Type B pancreatic cell (in vitro differentiated cells): ENCODE measurements at places on chromosomes 12 and 14.
A peak's percentile ranks its signal among the peaks of the same experiment; 100 is the strongest.

- DNase-seq, result no peak
Measured at GRCh38 chr14:47103771-47104170, 452.2 kb upstream of the RPL10L start.

- no peak for DNase-seq
Measured at GRCh38 chr14:102020058-102020971, 55.9 kb downstream of the DYNC1H1 start.

DNA sequence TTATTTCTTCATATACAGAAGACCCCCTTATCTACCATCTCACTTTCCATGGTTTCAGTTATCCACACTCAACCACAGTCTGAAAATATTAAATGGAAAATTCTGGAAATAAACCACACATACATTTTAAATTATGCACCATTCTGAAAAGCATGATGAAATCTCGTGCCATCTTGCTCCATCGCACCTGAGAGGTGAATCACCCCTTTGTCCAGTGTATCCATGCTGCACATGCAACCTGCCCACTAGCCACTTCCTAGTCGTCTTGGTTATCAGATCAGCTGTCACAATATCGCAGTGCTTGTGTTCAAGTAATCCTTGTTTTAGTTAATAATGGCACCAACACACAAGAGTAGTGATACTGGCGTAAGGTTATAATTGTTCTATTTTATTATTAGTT, 145.7 kb downstream of the C12orf42 start:
- DNase-seq, result no peak

- DNase-seq, result no peak
Measured at GRCh38 chr14:65294816-65295215, 117.7 kb upstream of the FUT8 start.

- DNase-seq, result no peak
Measured at GRCh38 chr12:124323771-124324530, 29.1 kb downstream of the RFLNA start.

DNA sequence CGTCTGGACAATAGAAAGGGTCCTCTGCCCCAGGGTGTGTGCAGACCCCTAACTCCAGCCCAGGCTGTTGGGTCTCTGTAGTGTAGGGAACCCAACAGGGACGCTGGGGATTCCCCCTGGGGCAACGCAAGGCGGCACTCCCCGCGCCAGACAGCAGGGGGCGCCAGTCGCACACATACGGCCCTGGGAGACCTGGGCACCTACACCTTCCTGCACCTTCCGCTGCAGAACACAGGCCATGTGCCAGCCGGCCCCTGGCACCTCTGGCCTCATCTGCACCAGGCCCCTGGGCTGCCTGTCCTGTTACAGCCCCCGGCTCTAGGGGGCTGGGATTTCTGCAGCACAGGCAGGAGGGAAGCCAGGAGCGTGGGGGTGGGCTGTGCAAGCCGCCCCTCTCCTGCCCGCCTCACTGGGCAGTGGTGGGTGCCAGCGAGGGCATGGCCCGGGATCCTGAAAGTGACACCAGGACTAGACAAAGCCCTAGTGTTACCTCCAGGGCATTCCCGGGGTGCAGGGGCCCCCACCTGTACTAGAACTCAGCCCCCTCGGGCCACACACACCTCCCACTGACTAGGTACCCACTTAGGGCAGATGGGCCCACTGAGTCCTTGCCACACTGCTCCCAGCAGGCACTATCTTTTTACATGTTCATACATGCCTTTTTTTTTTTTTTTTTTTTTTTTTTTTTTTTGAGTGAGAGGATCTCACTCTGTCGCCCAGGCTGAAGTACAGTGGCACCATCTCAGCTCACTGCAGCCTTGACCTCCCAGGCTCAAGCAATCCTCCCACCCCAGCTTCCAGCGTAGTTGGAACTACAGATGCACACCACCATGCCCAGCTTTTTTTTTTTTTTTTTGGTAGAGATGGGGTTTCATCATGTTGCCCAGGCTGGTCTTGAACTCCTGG, 37.5 kb downstream of the CCNK start:
- peak; percentile 86 for DNase-seq

GRCh38 chr14:95496111-95496681, 20.3 kb downstream of the SYNE3 start:
- DNase-seq, result no peak

- no peak for DNase-seq
Measured at GRCh38 chr14:26379951-26380350, 217.9 kb downstream of the NOVA1 start.

DNA sequence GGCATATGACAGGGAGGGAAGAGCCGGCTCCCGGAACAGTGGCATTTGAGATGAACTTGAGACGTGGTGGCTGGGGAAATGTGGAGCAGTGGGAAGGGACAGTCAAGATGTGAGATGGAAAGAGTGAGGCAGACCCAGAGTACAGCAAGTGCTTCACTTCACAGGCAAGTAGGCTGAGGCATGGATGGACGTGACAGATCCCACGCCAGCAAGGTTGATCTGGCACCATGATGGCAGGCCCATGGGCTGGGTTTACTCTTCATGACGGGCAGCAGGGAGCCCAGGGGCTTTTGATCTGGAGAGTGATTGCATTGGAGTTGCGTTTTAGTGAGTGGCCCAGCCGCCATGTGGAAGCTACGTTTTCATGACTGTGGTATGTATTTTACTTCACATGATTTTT, 17.9 kb upstream of the EML1 start:
- no peak for DNase-seq

- DNase-seq, result no peak
Measured at GRCh38 chr12:99027461-99027860, 382.4 kb downstream of the APAF1 start.

DNA sequence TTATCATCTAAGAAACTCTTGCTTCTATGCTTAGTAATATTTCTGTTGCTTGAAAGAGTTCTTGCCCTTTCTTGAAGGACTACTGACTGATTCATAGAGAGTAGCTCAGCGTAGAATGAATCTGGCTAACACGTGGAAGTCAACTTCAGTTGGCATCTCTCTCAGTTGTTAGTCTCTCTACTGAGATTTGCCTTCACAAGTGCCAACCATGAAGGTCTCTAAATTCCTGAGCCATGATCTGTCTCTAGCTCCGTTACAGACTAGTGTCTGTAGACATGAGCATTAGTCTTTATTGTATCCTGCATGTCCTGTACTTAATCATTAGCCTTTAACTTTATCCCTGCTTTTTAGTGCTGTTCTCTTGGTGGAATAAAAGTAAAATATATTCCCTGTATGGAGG, 19.1 kb upstream of the ALX1 start:
- no peak for DNase-seq

- DNase-seq, result no peak
Measured at GRCh38 chr12:57118711-57119271, 7.6 kb upstream of the STAT6 start.

DNA sequence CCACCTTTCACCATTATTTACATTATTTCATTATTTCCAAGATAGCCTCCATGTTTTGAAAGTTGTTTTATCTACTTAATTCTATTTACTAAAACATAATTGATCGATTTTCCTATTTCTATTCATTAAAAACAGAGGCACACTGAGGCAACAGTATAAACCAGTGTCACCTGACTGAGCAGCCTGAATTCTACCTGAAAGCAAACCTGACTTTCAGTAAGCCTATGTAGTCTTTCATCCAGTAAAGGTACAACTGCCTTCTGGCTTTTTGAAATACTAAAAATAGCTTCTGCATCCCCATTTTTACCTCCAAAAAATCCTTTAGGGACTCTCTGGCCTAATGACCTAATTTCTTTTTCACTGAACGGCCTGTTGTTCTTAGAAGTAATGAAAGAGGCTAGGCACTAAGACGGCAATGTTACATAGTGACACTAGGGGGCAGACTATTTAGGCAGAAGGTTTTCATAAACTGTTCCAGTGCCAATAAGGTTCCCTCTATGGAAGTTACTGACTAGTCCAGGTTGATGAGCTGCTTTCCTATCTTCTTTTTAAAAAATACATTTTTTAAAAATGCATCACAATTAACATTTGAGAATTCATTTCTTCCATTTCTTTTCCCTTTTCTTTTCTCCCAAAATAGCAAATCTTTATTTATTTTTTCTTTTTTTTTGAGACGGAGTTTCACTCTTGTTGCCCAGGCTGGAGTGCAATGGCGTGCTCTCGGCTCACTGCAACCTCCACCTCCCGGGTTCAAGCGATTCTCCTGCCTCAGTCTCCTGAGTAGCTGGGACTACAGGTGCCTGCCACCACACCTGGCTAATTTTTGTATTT, 17.5 kb downstream of the ANAPC5 start:
- no peak for DNase-seq

- no peak for DNase-seq
Measured at GRCh38 chr12:122880668-122881067, 15.3 kb downstream of the VPS37B start.

DNA sequence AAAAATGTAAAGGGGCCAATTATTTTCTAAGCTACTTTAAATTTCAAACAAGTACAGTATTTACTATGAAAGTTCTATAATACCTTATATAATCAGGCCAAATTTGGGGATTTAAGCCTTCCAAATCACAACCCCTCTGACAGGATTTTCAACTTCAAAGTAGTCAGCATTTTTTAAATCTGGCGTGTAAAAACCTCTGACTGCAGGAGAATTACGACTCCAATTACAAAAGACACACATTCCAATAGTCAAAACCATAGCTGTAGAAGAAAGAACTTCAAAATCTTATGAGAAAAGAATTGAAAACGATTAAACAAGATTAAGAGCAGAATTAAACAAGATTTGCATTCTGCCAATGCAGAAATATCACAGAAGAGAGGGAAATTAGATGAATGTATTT, 12.7 kb downstream of the OSBPL8 start:
- DNase-seq, result no peak

DNA sequence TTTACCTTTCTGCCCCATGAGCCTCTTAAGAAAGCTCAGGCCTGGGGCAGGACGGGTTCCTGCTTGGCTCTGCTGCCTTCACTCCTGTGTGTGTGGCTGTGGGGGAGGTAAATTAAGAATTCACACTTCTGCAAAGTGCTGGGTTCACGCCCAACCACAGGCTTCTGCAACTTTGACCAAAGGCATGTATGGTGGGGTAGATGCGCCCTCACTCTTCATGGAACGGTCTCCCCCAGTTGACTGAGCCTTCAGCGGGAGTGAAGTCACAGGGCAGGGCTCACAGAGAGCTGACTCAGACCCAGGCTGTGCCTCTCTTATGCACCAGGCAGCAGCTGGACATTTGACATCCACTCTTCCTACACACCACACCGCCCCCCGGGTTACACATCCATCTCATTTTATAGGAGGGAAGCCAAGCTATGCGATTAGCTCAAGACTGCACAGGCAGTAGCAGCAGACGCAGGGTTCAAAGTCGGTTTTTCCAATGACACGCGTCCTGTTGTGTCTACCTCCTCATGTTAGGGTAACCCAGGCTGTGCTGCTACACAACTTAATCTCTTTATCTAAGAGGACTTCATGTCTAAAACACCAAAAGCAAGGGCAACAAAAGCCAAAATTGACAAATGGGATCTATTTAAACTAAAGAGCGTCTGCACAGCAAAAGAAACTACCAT, 15.4 kb upstream of the BCL11B start:
- DNase-seq, result no peak

DNA sequence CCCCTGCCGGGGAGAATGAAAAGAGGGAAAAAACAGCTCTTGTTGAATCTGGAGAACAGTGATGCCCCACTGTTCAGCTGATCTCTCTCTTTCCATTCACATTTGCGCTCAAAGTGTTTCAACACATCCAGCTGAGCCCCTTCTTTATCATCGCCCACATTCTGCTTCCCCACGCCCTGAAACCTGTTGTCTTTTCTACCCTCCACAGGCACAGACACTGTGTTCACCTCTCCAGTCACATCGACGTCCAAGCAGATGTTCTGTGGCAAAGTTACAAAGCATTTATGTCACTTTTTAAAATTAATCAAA, 338.7 kb downstream of the EGLN3 start:
- no peak for DNase-seq

GRCh38 chr14:55731311-55731872, 151.4 kb downstream of the KTN1 start:
- DNase-seq, result no peak

GRCh38 chr14:24849471-24849870, 200.5 kb downstream of the STXBP6 start:
- DNase-seq, result no peak

- DNase-seq, result no peak
Measured at GRCh38 chr12:80273144-80273543, 170.9 kb upstream of the PTPRQ start.

- no peak for DNase-seq
Measured at GRCh38 chr12:104643819-104644669, 187.3 kb downstream of the CHST11 start.

DNA sequence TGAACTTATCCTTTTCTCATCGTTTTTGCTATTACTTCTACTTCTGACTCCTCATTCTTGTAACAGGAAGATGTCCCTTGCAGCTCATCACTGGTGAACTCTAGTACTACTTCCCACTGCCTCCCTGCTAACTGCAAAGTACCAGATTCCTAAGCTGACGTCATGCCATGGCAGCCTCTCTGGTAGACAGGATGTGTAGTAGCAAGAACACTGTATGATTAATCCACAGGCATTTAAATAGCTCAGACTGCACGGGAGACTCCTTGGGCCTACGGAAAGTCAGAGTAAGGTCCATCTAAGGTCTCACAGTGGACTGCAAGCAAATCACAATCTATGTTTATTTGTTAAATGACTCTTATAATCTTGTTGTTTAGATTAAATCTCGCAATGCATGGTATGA, 43.5 kb downstream of the DNAI7 start:
- no peak for DNase-seq

DNA sequence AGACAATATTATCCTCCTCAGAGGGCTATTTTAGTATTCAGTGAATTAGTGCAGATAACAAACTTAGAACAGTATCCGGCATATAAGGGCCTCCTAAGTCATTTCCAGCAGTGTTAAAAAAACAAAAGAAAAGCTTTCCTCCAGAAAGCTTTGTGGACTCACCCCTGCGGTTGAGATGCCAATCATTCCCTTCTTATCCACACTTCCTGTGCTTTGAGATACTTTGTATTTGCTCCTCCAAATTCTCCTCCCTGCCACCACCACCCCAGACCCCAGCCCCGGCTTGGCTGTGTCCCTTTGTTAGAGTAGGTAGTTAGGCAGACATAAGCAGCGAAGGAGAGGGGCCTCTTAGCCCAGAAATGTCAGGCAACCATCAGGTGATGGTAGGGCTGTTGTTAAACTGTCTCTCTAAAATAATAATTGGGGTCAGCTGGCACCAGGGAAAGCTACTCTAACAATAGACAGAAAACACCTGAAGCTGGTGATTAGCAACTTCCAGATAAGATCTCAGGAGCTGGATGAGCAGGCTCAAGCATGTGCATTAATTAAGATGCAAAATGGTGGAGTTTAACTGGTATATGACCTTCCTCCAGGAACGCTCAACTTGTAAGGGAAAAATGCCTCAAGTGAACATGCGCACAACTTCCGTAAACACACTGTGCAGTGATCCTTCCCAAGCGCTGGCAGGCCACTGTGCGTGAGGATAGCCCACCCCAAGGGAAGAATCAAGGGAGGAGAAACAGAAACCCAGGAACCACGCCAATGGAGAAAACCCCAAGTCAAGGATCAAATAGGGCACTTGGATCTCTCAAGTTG, 152.1 kb upstream of the EEA1 start:
- no peak for DNase-seq

GRCh38 chr12:39375206-39375808, 67.6 kb downstream of the KIF21A start:
- no peak for DNase-seq

GRCh38 chr14:69796797-69797500, at the start of gene SLC10A1:
SLC10A1 (minus strand) TSS chr14:69797241; CDS start chr14:69797155, 86 bp downstream.
- no peak for DNase-seq
